ENCODE measurements at places on chromosomes 12 and 14.

DNA sequence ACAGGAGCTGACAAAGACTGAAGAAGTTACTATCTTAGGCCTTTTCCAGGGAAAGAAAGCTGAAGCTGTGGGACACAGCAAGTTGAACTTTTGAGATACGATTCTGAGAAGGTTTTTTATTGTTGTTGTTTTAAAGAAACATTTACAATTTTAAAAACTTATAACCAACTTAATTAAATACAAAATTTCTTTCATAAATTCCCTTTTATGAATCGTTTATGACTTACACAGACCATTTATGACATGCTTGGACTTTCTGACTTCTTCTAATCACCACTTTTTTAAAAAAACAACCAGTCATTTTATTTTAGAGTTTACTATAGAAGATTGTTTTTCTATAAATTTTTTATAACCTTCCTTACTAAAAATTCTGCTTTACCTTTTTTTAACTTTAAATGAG is 68.7 kb downstream of the DHRS2 start:
- no peak for DNase-seq

DNA sequence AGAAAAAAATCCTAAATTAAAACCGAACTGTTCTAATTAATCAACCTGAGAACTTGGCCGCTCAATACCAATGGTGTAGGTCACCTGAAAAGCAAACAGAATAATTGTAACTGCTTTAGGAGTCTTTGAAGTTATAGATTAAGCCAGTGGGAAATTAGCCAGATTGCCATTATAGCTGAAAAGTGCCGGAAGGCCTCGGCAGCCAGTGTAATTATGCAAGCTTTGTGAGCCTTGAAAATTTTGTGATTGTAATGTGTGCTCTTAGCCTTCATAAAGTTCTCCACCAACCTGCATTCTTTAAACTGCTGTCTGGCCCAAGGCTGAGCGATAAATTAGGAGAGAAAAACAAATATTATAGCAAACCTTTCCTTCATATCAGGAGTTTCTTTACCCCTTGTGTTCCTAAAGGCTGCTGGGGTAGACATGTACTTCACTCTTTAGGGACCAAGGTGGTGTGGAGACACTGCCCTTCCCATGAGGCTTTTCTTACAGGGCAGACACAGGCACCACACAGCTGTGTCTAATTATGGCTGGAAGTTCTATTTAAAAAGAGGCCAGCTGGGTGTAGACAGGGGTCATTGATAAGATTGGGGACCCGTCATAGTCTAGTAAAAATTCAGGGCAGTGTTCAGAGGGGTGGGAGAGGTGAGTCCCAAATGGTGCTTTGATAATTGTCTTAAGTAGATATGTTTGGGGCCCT is 991.2 kb downstream of the FLRT2 start:
- no peak for DNase-seq

DNA sequence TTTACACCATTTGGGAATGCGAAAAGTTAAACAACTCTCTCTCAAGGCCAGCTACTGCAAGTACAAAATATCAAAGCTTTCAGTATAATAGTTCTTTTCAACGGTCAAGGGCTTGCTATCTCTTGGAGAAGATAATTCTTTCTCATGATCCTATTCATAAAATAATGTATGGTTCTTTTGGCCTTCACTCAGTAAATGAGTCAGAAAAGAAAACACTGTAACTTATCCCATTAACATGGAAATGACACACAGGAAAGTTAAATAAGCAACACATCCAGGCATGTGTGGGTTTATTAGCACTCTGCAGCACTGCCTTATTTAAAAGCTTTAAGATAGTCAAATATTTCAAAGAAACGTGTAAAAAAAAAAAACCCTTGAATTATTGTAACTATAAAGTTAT is 36.9 kb downstream of the ZFC3H1 start:
- no peak for DNase-seq

GRCh38 chr12:16920451-16920850 is 314.5 kb upstream of the LMO3 start:
- no peak for DNase-seq

GRCh38 chr12:117889098-117889497 is 79.7 kb downstream of the KSR2 start:
- DNase-seq = no peak

DNA sequence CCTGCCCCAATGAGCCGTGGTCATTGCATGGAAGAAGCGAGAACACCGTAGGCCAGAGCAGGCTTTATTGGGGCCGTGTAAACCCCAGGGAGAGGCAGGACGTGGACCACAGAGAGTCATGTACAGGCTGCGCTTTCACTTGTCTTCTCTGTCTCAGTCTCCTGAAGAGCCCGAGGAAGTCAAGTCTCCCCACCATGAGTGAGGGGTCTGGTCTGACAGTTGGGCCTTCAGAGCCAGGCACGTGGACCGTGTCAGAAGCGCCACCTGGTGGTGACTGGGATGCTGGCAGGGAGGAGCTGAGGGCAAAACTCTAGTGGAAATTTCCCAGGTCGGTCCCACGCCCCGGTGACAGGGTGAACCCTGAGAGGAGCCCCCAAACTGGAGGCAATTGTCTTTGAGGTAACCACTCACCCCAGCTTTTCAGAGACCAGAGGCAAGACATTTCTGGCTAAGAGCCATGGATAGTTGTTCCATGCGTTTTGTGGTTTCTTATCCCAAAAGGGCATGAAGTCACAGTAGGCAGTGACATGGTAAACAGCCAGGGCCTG is 17.4 kb downstream of the RPS6KL1 start:
- peak; percentile 78 for DNase-seq
